ENCODE measurements at places on chromosomes 16 and 17.
A peak's percentile ranks its signal among the peaks of the same experiment; 100 is the strongest.

DNA sequence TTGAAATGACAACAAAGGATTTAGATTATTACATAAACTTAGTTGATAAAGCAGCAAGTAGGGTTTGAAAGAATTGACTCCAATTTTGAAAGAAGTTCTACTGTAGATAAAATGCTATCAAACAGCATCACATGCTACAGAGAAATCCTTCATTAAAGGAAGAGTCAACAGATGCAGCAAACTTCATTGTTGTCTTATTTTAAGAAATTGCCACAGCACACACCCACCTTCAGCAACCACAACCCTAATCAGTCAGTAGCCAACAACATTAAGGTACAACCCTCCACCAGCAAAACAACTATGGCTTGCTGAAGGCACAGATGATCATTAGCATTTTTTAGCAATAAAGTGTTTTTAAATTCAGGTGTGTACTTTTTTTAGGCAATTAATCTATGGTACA is 75.1 kb upstream of the NSRP1 start:
- DNase-seq: no peak

DNA sequence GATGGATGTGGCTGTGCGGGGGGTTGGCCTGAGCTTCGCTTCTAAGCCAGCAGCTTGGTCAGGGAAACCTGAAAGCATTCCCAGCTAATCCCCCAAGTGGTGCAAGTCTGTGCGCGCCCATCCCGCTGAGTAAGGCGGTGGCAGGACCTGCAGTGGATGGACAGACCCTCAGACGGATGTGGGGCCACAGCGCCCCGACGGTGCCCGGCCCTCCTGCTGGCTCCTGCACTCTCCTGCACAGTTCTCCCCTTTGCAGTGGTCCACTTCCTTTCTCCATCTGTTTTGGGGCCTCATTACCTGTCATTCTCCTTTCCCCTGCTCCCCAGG is 2.3 kb downstream of the ATP2A1 start:
- no peak for DNase-seq

DNA sequence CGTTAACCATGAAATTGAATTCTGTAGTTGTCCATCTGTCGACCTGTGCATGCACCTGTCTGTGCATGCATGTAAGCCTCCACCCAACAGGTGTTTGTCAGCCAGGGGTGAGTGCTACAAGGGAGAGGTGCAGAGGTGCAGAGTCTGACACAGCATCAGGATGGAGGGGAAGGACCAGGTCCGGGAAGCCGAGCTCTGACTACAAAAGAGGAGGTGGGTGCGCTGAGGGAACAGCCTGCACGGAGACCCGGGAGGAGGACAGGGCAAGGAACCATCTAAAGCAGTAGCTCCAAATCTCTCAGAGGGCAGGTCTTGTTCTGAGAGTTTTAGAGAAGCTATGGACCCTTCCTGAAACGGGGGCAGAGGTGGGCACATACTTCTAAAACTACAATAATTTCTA is 54.1 kb downstream of the B9D1 start:
- DNase-seq: no peak

DNA sequence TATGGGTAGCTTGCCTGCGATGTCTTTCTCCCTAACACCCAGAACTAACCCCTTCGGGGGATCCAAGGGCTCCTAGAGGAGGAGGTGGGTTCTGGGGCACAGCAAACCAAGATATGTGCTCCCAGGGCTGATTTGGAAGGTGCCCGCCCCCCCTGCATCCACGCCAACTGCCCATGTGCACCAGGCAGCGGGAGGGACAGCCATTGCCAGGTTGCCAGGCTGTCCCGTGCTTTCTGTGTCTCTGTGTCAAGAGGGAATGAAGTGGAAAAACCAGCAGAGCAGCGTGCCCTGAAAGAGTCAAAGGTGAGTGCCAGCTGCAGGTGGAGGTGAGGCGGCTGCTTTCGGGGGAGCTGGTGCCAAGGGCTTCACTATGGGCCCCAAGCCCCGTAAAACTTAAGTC is 6.4 kb downstream of the TEKT5 start:
- no peak for DNase-seq

DNA sequence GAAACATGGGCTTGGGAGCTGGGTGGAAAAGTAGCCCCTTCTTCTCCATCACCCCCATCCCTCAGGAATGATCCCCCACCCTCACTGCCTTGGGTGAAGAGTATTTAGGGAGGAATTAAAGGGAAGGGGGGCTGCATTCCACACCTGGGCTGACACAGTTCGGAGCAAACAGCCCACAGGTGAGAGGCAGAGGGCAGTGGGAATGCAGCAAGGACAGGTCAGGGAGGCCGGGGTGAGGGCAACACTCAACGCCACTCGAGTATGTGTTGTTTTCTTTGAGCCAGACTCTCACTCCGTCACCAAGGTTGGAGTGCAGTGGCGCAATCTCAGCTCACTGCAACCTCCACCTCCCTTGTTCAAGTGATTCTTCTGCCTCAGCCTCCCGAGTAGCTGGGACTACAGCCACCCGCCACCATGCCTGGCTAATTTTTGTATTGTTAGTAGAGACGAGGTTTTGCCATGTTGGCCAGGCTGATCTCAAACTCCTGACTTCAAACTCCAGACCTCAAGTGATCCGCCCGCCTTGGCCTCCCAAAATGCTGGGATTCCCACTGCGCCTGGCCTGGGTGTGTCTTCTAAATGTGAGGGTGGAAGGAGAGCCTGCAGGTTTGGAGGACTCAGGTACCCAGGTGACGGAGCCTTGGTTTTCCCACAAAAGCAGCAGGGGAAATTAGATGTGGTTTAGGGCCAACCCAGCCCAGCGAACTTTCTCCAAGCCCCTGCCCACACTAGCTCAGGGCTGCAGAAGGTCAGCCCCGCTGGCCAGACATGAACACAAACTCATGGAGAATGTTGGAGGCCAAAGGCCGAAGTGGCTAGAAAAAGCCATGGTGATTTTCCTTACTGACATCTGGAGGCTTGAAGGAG is 21.2 kb upstream of the ITGA3 start:
- no peak for DNase-seq

- no peak for DNase-seq
Observed at GRCh38 chr17:2218426-2218825, 85.2 kb downstream of the SMG6 start.

DNA sequence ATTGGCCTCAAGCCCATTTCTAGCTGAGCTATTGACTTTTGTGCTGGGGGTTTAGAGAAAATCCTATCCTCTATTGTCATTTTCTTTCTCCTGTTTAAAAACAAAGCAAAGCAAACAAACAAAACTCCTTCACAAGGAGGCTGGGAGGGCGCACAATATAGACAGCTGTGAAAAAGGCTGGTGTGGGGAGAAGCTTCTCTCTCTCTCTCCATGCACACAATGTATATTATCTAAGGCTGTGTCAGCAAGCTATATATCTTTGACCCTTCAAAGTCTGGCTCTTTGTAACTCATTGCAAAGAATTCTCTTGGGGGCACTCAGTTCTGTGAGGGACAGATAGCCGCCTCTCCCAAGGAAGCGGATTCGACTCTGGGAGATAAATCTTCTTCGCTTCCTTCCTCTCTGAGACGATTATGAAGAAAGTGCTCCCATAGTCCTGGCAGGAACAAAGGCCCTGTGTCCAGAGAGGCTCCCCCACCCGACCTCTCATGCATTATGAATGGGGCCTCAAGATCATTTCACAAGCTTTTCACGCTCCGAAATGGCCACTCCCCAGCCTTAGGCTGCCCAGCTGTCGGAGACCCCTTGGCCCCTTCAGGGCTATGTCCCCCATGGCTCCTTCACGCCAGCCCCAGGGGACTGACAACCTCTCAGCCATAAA is 33.2 kb upstream of the MEAK7 start:
- DNase-seq: no peak

- peak; percentile 12 for DNase-seq
Observed at GRCh38 chr17:31596382-31597323, 205.2 kb downstream of the RAB11FIP4 start.

DNA sequence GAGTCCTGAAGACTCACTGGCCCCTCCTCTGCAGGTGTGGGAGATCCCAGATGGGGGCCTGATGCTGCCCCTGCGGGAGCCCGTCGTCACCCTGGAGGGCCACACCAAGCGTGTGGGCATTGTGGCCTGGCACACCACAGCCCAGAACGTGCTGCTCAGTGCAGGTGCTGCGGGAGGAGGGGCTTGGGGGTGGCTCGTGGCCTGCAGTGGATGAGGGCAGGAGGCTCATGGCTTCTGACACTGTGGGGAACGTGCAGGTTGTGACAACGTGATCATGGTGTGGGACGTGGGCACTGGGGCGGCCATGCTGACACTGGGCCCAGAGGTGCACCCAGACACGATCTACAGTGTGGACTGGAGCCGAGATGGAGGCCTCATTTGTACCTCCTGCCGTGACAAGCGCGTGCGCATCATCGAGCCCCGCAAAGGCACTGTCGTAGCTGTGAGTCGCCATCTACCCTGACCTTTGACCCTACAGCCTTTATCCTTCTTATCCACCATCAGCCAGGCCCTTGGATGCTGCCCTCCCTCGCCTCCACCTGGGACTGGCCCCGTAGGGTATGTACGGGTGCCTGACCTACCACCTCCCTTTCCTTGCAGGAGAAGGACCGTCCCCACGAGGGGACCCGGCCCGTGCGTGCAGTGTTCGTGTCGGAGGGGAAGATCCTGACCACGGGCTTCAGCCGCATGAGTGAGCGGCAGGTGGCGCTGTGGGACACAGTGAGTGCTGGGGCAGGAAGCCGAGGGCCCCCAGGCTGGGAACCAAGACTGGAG is 3.6 kb downstream of the CORO1A start:
- DNase-seq: peak; percentile 84

- DNase-seq: no peak
Observed at GRCh38 chr16:73432850-73433730, 385.2 kb upstream of the ZFHX3 start.

- no peak for DNase-seq
Observed at GRCh38 chr16:30944352-30944751, 4.5 kb upstream of the ORAI3 start.

- DNase-seq: no peak
Observed at GRCh38 chr17:54348234-54348633, 525.5 kb downstream of the KIF2B start.
